HFF-Myc (cell line): ENCODE measurements at places on chromosomes 3 and 15.

GRCh38 chr3:86951322-86951721, 39.6 kb downstream of the VGLL3 start:
- DNase-seq = no peak

DNA sequence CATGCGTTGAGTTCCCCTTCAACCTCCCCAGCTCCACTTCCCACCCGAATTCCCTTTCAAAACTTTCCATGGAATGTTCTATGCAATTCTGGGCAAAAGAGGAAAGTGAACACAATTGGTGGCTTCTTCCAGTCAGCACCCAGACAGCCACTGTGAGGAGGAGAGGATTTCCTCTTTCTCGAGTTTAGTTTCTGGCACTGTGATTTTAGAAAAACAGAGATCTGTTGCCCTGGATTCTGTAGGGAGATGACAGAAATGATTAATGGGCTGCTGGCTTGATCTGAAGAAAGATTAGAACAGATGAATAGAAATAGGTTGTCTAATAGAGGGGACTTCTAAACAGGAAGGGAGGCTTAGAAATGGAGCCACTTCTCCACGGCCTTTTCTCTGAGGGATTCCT, 172.0 kb downstream of the MCTP2 start:
- no peak for DNase-seq

DNA sequence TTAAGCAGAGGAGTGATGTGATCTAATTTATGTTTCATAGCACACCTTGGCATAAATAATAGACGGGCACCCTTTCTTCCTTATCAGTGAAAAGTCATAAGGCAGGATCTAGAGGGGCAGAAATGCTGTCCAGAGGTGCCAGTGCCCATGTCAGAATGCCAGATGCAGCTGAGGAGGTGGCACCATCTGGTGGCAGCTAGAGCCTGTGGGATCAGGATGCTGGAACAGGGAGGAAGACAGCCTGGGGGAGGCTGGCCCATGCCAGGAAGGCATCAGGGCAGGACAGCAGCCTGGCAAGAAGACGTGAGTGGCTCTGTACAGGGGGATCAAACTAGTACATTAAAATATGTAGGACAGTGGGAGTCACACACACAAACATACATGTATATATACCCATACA, 16.5 kb downstream of the MYH15 start:
- DNase-seq = no peak

DNA sequence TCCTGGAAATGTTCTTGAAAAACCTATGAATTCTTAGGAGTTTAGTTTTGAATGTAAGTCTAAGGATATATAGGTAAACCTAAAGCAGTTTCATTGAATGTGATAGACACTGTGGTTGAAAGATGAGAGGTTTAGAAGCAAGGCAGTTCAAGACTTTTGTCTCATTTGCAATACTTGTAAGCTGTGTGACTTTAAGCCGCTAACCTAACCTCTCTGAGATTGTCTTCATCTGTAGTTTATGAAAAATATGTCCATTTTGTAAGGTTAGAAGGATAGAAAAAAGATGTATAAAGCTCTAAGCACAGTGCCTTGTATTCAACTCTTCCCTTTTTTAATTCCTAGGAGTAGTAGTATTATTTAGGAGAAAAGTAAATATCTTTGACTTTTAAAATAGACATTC, 306.6 kb upstream of the ARRDC4 start:
- no peak for DNase-seq

DNA sequence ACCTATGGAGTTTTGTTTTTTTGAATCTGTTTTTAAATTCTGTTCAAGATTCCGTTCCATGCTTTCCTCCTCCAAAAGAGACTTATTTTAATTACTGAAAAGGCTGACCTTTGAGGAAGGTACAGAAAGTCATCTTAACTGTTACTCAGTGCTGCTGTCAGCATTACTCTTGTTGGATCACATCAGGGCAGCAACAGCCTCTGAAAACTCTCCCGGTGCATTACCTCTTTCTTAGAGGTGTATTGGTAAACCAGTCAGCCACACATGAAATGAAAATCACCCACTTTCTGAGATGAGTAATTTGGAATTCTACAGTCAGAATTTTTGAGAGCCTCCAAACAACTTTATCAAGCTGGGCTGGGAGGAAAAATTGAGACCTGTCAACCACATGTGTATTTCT, 88.5 kb upstream of the LIMD1 start:
- no peak for DNase-seq

DNA sequence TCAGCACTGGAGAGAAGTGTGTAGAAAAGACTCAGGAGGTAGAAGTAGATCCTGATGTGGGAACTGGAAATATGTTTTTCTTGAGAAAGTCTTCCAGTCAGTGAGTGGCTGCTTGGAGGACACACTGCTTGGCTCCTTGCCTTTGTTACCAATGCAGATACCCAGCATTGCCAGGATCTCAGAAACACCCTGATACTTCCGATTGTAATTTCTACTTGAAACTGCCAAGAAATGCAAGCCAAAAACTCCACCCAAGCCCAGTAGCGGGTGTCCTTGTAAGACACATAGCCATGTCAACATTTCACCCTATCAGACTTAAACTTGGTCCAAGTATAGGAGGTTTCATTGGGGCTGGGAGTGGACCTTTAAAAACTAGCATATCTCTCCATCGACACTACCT, 141.8 kb downstream of the ALDH1A2 start:
- DNase-seq = no peak

DNA sequence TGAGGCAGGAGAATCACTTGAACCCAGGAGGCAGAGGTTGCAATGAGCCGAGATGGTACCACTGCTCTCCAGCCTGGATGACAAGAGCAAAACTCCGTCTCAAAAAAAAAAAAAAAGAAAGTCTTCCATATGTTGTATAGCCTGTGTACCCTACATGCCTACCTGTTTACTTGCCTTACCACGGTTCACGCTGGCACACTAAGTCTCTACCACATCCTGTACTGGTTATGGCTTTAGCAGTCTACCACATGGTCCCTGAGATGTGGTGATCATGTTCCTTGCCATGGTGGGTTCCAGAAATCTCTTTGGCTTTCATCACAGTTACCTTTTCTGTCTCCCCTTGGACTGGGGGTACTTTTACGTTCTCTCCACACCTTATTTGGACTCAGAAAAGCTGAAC, 63.8 kb upstream of the TBC1D5 start:
- DNase-seq = no peak

- no peak for DNase-seq
Observed at GRCh38 chr3:18672561-18672960, 247.4 kb upstream of the SATB1 start.
